ENCODE measurements at places on chromosomes 6 and 20.

- peak; percentile 74 for DNase-seq
Observed at GRCh38 chr6:21987501-21987957, 309.3 kb downstream of the PRL start.

- no peak for DNase-seq
Observed at GRCh38 chr6:167079853-167080297, 43.0 kb upstream of the CCR6 start.

- no peak for DNase-seq
Observed at GRCh38 chr6:107344981-107345380, 114.4 kb downstream of the PDSS2 start.

DNA sequence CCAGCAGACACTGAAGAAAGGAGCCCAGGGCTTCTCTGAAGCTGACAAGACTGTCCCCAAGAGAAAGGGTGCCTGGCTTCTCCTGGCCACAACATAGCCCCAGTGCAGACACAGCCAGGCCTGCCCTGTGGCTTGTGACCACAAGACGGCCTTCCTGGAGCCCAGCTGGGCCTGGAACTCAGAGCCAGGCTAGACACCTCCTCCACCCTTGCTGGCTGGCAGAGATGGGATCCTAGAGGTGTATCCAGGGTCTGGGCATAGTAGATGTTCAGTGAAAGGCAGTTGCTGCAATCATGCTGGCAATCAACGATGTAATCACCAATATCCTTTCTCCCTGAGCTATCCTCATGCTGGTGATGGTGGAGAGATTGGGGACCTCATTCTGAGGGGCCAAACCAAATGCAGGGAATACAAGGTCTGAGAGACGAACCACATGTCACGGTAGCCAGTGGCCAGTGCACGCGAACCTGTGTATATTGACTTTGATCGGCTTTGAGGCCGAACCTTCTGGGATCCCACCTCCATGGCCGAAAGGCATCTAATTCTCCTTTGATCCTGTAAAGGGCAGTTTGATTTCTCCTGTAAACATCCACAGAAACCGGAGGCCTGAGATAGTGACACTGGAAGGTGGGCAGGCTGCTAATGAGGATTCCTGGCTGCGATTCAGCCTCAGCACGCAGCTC, 115.2 kb downstream of the PSMB1 start:
- DNase-seq, result no peak

DNA sequence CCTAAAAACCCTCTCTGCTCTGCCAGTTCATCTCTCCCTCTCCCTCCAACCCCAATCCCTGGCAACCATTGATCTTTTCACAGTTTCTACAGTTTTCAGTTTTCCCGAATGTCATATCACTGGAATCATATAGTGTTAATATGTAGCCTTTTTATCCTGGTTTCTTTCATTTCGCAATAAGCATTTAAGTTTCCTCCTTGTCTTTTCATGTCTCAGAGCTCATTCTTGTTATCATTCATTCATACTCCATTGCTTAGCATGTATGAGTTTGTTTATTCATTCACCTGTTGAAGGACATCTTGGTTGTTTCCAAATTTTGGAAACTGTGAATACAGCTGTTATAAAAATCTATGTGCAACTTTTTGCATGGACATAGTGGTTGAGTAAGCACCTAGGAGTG, 5.5 kb upstream of the PCMTD2 start:
- no peak for DNase-seq

DNA sequence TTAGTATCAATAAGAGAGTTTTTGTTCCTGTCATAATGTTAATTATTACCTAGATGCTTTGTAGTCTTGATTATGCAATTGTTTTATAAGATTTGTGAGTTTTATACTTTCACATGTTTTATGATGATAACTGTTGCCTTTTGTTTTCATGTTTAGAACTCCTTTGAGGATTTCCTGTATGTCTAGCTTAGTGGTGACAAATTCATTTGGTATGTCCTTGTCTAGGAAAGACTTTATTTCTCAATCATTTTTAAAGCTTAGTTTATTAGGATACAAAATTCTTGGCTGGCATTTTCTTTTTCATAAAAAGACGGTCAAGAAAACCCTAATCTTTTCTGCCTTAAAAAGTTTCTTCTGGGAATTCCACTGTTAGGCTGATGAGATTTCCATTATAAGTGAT, 849.9 kb upstream of the EYS start:
- DNase-seq, result no peak

- no peak for DNase-seq
Observed at GRCh38 chr6:48567016-48567415, 456.0 kb upstream of the PTCHD4 start.

GRCh38 chr6:167404385-167405049, 79.6 kb downstream of the TTLL2 start:
- DNase-seq, result no peak

DNA sequence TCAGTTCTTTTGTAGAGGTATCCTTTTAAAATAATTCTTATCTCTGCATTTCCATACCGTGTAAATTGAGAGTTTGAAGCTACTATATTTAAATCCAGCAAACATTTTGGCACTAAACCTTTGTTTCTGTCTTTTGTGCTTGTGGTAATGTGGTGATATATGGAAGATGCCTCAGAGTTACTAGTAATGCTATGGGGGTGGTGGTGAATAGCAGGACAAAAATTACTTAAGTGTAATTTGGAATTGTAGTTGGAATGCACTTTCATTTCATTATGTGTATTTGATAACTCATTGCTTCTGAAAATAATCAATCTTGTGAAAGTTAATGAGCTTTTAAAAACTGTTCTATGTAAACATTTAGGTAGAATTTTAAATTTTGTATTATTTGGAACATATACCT, 404.5 kb downstream of the PHF3 start:
- no peak for DNase-seq

DNA sequence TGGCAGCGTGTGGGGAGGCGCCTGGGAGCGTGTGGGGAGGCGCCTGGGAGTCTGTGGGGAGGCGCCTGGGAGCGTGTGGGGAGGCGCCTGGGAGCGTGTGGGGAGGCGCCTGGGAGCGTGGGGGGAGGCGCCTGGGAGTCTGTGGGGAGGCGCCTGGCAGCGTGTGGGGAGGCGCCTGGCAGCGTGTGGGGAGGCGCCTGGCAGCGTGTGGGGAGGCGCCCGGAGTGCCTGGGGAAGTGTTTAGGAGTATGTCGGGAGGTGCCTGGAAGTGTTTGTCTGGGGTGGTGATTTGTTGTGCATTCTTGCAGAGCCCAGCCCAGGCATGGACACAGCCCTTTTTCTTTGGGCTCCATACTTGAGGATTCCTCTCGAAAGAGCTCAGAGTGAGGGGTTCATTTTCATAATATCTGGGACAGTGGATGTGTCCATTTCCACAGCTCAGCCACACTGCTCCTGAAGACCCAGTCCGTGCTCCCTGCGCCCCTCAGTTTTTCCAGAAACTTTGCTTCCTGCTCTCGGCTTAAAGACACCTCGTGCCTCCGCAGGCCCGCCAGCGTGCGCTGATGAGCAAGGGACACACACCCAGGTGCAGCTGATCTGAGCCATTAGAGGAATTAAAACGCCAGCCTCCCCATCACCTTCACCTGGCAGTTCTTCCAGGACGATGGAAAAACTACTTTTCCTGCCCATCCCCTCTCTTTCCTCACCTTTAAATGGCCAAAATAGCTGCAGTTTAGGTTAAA, 172.2 kb upstream of the THBS2 start:
- DNase-seq, result no peak

DNA sequence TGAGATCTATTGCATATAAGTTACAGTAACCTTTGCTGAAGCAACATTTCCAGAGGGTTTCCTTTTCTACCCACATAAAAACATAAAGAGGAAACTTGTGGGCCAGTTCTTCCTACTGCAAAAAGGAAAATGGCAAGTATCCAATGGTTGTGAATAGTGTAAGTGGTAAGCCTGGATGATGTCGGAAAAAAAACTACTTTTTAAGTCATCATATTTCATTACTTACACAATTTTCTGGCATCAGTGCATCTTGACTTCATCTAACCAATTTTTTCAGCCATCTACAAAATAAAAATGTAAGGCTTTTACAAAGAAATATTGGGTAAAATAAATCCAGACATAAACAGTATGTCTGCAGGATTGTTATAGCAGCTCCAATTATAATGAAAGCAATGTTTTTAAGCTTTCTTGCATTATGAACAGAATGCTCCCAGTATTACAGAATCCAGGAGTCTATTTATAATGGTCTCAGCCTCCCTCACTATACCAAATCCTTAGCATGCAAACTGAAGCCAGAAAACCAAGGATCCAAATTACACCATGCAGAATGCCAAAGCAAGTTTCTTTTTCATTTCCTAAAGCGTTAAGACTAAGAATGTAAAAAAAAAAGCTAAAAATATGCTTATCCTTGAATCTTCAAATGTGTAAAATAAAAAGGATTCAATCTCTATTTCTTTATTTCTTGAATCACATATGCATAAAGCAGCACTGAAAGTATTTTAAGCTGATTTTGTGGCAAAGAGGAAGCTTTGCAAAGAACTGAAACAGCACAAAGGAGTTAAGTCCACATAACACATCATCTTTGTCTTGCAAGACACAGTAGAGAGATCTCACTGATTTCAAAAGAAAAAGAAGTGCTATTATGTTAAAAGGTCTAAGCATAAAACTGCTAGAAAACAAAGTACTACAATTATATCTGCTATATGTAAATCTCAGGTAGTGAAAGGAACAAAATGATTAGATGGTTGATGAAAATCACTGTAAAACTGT, 126.8 kb upstream of the HMGCLL1 start:
- no peak for DNase-seq

- no peak for DNase-seq
Observed at GRCh38 chr6:37994223-37994622, 174.7 kb downstream of the ZFAND3 start.

GRCh38 chr20:2729791-2730190, 37.2 kb downstream of the EBF4 start:
- DNase-seq, result no peak

DNA sequence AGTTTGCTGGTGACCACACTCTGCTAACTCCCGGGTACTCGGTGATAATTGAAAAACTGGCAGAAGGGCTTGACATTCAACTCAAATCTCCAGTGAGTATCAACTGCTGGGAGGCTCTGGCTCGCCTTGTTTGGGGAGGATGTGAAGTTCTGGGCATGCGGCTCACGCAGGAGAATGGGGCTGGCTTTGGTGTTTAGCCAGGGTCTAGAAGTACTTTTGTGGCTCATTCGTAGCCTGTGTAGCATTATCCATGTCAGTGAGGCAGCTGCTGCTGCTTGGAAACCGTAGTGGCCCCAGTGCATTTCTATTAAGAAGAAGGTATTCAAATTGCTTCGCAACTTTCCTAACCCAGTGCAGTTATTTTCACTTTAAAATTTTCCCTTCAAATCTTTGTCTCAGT, 52.2 kb downstream of the KDM1B start:
- no peak for DNase-seq

DNA sequence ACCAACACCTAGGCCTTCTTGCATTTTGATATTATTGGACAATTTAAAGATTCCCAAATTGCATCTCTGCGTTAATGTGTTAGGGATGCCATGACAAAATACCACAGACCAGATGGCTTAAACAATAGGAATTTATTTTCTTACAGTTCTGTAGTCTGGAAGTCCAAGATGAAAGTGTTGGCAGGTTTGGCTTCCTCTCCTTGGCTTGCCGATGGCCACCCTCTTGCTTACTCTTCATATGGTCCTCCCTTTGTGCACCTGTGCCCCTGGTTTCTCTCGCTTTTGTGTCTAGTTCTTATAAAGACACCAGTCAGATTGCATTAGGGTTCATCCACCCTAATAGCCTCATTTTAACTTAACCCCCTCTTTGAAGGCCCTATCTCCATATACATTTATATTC, 842.4 kb upstream of the FLRT3 start:
- no peak for DNase-seq

GRCh38 chr20:60060593-60060992, 102.4 kb downstream of the CDH26 start:
- DNase-seq, result no peak

GRCh38 chr6:2038092-2038491, 207.3 kb downstream of the GMDS start:
- no peak for DNase-seq
